ENCODE measurements at places on chromosomes 7 and 10. TPM values are rescaled to one million over a fixed set of nuclear protein-coding genes. Genes with fewer than 3 reads are reported as not detected.

Gene SPAM1
- not detected for total RNA-seq

Gene SYCE1
- not detected for total RNA-seq

Gene CPVL
- 3.8 TPM for total RNA-seq

Gene GHITM
- 151 TPM for total RNA-seq

Gene MINPP1
- 36.6 TPM for total RNA-seq

Gene BAMBI
- total RNA-seq, result 39.1 TPM

Gene MBLAC1
- 1.6 TPM for total RNA-seq

Gene C10orf143
- not detected for total RNA-seq

Gene CCL24
- not detected for total RNA-seq

- DNase-seq, result no peak
These were observed 869 bp downstream of the PSAP start for GRCh38 chr10:71850021-71850742.

- DNase-seq, result no peak
These were observed 28.4 kb downstream of the ARHGAP22 start for GRCh38 chr10:48576501-48576900.

- no peak for DNase-seq
These were observed 10.2 kb downstream of the APBB1IP start for GRCh38 chr10:26448292-26448691.

GRCh38 chr7:18689551-18689950 is 194.0 kb downstream of the HDAC9 start:
- no peak for DNase-seq

- DNase-seq, result no peak
These were observed 728.8 kb downstream of the TYW1 start for GRCh38 chr7:67725423-67725822.

GRCh38 chr7:44280636-44280992 is 44.8 kb downstream of the CAMK2B start:
- DNase-seq, result no peak

All from RPMI7951 (cell line).